Activated T-helper 1 cell treated with anti-CD3 and anti-CD28 coated beads, Interleukin-12 subunit alpha, Interleukin-12 subunit beta, Interleukin-2, Interleukin-4 antibody, amounts not matched to agents 30 ng/mL and 10 ng/mL and 1 ng/mL, durations not matched to agents 14 hours and 24 hours and 36 hours (primary cell): ENCODE measurements at places on chromosomes 4 and X.

DNA sequence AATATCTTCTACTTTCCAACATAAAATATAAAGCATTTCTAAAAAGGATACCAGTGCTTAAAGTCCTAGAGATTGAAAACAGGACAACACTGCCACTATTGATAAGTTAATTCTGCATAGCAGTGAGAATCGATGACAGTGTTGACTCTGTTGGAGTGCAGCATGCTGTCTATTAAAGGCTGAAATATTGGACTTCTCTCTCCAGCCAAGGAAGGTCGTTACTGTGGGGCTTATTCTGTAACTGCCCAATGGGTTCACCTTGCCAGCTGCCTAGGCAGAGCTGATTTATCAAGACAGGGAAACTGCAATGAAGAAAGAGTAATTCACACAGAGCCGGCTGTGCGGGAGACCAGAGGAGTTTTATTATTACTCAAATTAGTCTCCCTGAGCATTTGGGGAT, 37.7 kb upstream of the PGM2 start:
- DNase-seq: no peak

GRCh38 chr4:140297221-140297570, 76.2 kb upstream of the SCOC start:
- DNase-seq: no peak

- DNase-seq: no peak
Measured at GRCh38 chr4:111722213-111722720, 423.0 kb upstream of the FAM241A start.

DNA sequence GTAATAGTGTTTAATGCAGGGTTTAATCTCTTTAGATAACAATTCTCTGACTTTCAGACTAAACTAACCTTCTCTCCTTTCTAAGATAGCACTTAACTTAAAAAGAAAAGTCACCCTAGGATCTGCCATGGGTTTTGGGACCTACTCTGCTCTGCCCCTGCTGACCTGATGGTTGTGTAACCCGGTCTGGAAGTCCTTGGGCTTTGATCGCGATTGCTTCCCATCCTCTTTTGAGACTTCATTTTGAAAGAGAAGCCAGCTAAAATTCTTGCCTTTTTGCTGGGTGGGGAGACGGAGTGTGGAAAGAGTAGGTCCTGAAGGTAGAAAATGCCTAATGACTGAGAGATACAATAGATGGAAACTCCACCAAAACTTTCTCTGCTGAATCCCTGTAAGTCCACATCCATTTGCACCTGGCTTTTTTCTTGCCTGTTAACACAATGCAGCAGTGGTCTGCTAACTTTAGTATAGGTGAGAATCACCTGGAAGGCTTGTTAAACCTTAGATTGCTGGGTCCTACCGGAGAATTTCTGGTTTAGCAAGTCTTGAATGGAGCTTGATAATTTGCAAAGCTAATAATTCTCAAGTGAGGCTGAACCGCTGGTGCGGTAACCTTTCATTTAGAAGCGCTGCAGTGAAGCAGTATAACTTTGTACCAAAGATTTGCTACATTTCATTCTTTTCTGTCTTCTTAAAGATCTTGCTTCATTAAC, 45.6 kb upstream of the CCSER1 start:
- DNase-seq: no peak

GRCh38 chr4:4254199-4254598, 6.2 kb upstream of the TMEM128 start:
- DNase-seq: no peak

DNA sequence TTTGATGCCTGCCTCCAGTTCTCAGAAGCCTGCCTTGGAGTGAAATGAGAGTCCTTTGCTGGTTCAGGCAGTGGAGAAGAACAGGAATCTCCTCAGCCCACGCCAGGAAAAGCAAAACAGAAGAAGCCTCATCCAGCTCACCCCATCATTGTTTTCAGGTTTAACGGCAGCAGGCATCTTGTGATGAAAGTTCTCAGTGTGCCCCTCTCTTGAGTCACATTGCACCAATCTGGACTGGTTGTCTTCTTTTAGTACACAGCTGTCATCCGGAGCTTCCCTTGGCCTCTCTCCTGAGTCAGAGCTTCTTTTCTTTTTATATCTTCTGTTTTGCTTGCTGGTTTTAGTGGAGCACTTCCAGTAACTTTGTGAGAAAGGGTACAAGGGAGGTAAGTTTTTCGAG, 50.9 kb downstream of the TSPAN7 start:
- DNase-seq: no peak

- no peak for DNase-seq
Measured at GRCh38 chr4:183624548-183624947, 34.4 kb downstream of the RWDD4 start.

DNA sequence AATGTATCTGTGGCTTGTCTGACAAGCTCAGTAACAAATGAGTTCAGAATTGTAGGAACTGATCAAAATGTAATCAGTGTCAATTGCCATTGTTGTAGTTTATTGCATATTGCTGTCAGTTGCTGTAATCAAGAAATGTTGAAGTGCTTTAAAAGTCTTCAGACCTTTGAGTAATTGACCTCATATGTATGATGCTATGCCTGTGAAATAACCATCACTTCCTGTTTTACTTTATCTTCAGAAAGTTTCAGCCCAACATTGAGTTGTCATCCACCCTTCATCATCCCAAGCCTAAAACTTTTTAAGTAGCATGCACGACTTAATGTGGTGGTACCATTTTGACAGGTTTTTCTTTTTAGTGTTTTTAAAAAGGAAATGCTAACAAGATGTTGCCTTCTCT, 212.4 kb downstream of the ARHGAP10 start:
- DNase-seq: no peak

GRCh38 chr4:112517067-112517634, 1.2 kb upstream of the NEUROG2 start:
- no peak for DNase-seq

- no peak for DNase-seq
Measured at GRCh38 chr4:45007508-45007907, 281.2 kb upstream of the GNPDA2 start.

GRCh38 chrX:1661048-1661921, 46.4 kb downstream of the ASMT start:
- peak; percentile 80 for DNase-seq

DNA sequence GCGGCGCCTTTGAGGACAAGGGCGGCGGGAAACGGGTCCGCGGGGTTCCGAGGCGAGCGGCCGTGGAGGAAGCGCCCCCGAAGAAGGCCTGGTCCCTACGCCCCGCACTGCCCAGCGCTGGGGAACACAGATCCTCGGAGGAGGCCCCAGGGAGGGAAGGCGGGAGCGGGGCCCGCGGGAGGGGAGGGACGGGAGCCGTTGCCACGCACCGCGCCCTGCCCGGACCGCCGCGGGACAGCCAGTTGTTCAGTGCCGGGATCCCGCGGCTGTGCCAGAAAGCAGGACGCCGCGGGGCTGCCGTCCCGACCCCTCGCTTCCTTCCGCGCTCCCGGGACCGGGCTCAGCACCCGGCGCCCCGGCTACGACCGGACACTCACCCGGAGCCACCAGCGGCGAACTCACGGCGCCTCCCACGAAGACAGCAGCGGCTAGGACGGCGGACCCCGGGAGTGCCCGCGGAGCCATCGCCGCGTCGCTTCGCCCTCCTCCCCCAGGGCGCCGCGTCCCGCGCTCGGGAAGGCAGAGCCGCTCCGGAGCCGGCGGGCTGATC, 278 bp downstream of the RELL1 start:
- DNase-seq: peak; percentile 47

GRCh38 chr4:133581996-133582619, 433.0 kb downstream of the PCDH10 start:
- no peak for DNase-seq

- DNase-seq: no peak
Measured at GRCh38 chrX:103423955-103424638, 47.8 kb downstream of the BEX3 start.

- no peak for DNase-seq
Measured at GRCh38 chr4:152836936-152837335, 57.2 kb downstream of the ARFIP1 start.

GRCh38 chr4:81023484-81023883, 7.0 kb upstream of the BMP3 start:
- DNase-seq: no peak

DNA sequence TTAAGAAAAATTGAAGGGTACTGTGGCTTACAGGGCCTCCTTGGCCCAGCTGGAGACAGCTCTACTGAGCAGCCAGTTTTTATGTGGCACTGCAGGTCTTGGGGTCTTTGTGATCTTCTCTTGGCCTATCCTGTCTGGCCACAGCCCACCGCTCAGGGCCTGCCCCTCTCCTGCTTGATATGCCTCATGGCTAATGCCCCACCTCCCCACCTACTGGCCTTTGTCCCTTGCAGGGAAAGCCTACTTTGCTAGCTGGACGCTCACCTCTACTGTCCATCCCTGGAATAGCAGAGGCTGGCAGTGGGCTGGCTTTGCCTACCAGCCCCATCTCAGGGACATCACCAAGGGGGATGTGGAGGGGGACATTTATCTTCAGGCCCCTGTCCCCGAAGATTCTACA, 134.1 kb downstream of the PJA1 start:
- DNase-seq: no peak

DNA sequence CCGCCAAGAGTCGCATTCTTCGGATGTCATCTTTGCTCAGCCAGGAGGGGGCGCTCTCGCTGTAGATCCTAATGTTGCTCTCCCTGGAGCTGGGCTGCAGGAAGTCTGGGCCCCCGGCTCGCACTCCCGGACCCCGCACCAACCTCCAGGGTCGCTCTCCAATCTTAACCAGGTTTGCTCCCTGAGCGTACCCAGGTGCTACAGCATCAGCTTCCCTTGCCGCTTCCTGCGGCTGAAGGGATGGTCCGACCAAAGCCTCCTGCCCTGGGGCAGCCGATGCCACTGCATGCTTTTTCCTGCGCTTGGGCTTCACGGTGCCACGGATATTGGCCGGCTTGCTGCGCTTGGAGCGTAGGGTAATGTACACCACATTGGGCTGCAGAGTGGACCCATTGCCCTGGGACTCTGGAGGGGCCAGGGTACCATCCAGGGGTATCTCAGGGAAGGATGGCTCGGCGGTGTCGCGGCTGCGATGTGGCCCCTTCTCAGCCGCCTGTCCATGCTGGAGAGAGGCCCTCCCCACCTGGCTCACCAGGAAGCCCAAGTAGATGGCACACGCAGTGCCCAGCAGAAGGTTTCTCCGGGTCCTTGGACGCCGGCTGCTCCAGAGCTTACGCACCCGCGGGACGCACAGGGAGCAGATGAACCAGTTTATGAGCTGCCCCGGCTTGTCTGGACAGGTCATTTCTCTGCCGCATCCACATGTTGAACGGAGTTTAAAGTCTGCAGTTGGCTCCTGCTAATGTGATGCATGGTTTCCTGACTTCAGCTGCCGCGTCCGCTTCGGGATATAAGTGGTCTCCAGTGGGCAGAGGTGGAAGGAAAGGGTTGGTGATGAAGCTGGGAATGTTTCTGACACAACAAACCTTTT, 1.9 kb downstream of the GASK1B start:
- peak; percentile 1 for DNase-seq

DNA sequence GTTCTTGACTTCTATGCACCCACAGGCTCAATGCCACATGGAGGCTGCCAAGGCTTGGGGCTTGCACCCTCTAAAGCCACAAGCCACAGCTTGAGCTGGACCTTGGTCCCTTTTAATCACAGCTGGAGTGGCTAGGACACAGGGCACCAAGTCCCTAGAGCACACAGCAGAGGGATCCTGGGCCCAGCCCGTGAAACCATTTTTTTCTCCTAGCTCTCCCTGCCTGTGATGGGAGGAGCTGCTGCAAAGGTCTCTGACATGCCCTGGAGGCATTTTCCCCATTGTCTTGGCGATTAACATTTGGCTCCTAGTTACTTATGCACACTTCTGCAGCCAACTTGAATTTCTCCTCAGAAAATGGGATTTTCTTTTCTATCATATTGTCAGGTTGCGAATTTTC, 410.9 kb downstream of the GRID2 start:
- DNase-seq: no peak

- DNase-seq: peak; percentile 65
Measured at GRCh38 chrX:130086447-130087206, 23.7 kb downstream of the ELF4 start.

DNA sequence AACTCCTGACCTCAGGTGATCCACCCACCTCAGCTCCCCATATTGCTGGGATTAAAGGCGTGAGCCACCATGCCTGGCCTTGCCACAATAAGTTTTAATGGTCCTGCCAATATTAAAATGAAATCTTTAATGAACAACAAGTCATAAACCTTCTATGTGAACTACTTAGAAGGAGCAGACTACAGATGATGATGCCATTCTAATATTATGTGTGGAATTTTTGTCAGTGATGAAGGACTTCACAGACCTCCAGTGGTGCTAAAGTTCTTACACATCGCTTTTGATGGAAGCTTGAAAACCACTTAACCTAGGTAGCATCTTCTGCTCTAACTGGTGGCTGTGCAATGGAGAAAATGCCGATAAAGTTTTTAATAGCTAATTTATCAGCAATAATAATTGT, 331.4 kb downstream of the CCSER1 start:
- DNase-seq: no peak

- DNase-seq: no peak
Measured at GRCh38 chr4:24219209-24219608, 329.4 kb upstream of the PPARGC1A start.

DNA sequence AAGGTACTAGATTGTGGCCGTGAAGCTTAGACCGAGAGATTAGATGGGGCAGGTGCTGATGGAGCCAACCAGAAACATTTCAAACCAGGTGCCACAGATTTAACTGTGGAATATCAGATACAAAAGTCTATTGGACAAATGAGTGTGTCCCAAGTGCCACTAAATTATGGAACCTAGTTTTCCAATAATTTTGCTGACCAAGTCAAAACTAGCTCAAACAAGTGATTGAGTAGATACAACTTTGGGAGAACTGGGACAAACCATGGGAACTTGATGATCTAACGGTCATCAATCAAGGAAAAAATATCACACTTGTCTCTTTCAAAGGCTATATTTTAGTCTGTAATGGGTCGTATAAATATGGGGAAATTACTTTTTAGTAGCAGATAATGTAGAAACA, 562.9 kb downstream of the KCNIP4 start:
- no peak for DNase-seq

DNA sequence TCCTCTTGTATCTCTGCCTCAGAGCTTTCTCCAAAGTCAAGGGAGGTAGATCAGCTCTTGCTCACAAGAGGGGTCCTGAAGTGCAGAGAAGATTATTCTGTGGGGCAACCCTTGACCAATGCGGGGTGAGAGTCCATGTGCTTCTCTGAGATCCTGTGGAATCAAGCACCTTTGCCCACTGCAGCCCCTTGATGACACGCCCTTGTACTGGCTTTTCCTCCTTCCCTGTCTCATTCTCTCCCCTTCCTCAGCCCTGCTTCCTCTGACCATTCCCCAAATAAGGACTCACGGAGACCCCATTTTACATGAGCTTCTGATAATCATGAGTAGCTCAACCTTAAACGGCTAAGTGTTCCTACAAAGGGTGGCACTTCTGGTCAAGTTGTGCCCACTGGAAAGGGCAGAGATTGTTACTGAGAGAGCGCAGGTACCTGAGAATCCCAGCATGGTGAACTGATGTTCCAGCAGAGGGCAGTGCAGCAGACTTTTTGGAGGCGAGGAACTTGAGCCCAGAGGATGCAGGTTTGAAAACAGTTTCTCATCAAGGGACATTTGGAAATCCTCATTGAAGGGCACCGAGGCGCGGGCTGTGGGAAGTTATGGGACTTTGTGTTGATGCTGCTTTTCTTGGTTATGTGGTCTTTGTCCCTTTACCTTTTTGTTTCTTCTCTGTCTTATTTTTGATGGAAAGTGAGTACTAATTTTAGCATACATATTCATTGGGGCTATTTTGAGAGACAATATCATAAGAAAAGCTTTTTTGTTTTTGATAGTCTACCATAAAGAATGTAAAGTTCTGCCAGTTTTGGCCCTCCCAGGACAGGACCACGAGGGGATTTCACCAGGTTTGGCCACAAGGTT, 201.3 kb downstream of the RBM46 start:
- peak; percentile 2 for DNase-seq
